Neural crest cell (in vitro differentiated cells): ENCODE measurements at places on chromosomes 6 and 20.

DNA sequence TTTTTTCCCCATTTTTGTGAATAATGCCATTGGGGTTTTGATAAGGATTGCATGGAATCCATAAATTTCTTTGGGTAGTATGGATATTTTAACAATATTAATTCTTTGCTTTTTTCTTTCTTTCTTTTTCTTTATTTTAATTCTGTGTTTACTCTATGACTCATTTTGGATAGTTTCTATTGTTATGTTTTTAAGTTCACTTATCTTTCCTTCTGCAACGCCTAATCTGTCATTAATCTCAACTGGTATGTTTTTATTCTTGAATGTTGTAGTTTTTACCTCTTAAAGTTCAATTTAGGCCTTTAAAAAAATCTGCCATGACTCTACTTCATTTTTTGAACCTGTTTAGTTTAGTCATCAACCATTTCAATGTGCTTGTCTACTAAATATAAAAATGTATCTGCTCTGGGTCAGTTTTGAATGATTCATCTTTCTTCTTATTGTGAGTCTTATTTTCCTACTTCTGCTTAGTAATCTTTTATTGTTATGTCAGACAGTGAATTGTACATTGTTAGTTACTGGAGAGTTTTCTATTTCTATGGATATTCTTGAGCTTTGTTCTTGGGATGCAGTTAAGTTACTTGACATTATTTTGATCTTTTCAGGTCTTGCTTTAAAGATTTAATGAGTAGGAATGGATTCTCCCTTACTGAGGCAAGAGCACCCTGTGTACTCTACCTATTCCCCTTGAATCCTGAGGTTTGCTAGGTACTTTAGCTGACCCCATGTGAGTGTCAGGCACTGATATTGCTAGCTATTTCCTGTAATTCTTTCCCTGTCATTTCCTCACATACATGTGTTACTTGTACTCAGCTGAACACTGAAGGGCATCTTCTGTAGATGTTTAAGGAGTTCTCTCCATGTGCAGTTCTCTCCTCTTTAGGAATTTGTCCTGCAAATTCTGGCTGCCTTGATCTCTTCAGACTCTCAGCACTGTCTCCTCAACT lies 104.2 kb downstream of the TFAP2B start:
- DNase-seq: no peak

DNA sequence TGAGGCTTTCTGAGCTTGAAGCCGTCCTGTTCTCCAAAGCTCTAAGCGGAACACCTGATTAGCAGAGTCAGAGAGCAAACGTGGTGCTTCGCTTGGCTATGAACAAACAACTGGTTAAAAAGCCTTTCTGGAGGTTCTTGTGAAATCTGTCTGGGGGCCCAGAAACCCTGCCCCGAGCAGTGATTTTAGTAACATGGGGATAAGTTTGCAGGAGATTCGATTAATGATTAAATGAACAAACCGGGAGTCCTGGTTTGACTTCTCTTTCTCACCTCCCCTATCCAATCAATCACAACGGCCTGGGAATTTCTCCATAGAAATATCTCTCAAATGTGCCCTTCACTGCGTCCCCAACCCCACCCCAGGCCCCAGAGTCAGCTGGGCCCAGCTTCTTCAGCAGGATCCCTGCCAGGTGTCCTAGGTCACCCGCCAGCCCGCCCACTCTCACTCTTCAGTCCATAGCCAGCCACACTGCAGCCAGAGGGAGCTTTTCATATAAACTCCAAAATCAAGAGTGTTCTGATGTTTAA lies 43.6 kb downstream of the ZDHHC14 start:
- no peak for DNase-seq

- DNase-seq: no peak
Observed at GRCh38 chr6:90168693-90169131, 127.9 kb downstream of the BACH2 start.

GRCh38 chr20:25987073-25987927 lies 290.6 kb upstream of the ZNF337 start:
- DNase-seq: no peak

DNA sequence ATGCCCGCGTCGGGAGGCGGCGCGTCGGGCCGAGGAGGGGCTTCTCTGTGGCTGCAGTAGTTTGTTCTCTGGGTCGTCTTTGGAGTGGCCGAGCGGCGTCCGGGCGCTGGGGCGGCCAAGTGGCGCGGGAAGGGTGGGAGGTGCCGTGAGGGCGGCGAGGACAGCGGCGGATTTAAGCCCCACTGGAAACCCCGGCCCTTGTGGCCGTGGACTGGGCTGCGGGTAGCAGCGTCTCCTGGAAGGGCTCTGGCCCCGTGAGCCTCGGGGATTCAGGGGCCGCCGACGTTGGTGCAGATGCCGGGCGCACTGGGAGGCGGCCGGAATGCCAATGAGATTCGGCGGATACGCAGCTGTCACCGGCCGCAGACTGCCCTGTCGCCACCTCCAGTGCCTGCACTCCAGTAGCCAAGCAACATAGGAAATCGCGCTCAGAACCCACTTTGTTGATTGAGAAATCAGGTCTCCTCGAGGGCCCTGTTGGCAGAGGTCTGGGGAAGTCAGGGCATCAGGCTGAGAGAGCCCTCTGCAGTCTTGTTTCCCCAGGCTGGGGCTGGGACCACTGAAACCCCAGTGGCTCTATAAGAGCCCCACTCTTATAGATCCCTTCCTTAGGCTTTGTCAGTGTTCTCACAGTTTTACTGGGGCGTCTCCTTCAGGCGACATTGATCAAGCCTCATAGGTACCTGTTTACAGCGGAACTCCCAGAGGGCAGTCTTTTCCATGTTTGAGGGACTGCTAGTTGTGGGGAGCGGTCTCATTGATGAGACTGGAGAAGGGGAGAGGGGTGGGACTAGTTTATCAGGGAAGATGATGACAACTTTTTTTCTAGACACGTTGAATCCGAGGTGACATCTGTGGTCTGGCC lies 642 bp downstream of the GZF1 start:
- DNase-seq: no peak

GRCh38 chr6:158033751-158034702 lies 52.4 kb downstream of the SYNJ2 start:
- DNase-seq: no peak

- DNase-seq: no peak
Observed at GRCh38 chr6:132247381-132248159, 153.7 kb downstream of the MOXD1 start.

DNA sequence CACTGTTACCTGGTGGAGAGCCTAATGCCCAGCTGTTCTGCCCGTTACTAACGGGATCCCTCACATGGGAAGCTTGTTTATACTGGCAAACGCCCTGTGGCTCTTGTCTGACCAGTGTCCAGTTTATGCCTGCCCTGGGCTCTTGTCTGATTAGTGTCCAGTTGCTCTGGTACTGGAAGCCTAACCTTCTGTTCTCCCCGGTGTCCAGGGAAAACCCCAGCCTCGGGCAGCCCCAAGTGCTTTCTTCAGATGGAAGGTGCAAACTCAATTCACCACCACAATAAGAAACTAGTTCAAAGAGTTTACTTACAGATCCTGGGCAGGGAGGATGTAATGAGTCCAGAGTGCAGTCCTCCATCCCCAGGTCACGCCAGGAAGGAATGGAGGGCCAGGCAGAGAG lies 148.4 kb downstream of the TBXT start:
- no peak for DNase-seq

GRCh38 chr6:33213166-33213988 lies 5.1 kb downstream of the RING1 start:
- DNase-seq: peak; percentile 35

DNA sequence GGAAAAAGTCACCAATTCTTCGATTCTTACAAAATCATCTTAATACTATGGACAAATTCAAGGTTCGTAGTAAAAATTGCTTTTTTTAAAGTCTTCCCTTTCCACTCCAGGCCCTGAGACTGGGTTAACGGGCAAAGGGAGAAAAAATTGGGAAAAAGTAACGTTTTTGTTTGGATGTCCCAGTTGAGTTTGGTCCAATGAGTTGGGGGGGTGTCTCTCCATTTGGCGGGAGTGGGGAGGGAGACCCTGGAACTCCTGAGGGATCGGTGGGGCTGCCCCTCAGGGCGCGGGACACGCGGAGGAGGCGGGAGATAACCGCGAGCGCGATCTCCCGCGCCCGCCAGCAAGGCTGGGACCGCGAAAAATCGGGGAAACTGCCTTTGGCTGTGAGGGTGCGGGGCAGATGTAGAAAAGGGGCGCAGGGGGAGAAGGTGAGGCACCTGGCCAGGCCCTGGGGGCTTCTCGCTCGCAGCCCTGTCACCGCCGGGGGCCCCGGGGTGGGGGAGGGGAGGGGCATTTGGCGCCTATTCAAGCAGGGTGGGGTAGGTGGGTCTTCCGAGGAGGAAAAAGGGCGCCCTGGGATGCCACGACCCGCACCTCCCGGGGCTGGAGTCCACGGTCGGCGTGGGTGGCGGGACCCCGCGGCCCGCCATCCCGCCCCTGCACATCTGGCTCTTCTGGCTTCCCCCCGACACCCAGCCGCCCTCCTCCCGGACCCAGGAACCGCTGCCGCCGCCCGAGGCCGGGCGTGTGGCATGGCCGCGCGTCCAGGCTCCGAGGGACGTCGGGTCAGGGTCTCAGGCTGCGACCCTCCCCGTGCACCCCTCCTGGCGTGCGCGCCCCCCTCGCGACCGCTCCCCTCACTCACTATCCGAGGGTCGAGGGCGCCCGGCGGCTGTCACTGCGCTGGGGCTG lies 595 bp downstream of the FBXO5 start:
- peak; percentile 13 for DNase-seq

DNA sequence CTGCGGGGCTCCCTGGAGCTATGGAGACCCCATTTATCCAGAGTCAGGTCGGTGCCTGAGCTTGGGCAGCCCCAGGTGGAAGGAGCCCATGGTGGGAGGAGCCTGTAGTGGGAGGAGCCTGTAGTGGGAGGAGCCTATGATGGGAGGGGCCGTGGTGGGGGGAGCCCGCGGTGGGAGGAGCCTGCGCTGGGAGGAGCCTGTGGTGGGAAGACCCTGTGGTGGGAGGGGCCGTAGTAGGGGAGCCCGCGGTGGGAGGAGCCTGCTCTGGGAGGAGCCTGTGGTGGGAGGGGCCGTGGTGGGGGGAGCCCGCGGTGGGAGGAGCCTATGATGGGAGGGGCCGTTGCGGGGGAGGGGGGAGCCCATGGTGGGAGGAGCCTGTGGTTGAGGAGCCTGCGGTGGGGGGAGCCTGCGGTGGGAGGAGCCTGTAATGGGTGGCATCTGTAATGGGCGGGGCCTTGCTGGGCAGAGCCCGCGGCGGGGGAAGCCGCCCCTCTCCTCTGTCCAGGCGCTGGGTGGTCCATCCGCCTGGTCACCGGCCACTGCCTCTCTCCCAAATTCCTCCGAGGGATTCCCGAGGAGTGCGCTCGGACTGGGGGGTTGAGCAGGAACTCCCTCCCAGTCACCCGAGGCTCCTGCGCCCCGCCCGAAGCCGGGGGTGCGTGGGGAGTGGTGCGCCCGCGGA lies 567 bp upstream of the FNDC11 start:
- peak; percentile 80 for DNase-seq

DNA sequence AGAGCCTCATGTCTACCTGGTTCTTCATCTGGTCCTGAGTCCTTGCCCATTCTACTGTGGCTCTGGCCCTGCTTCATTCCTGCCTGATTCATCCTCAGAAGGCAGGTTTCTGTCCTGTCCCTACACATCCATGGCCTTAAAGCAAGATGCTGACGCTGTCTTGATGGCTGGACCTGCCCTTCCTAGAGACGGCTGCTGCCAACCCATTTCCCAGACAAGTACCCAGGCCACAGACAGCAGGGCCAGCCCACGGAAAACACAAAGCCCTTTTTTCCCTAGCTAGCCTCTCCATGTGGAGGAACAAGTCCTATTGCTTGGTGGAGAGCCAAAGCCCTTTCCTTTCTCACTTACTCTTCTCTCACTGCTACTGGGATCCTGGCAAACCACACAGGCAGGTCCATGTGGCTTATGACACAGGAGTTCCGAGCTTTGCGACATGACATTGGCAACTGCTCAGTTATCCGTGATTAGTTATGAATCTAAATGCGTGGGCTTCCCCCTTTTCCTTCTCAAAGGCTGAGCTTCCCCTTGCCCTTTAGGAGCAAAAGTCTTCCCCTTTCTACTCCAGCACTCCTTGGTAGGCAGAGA lies 72.9 kb downstream of the SLC22A3 start:
- no peak for DNase-seq

DNA sequence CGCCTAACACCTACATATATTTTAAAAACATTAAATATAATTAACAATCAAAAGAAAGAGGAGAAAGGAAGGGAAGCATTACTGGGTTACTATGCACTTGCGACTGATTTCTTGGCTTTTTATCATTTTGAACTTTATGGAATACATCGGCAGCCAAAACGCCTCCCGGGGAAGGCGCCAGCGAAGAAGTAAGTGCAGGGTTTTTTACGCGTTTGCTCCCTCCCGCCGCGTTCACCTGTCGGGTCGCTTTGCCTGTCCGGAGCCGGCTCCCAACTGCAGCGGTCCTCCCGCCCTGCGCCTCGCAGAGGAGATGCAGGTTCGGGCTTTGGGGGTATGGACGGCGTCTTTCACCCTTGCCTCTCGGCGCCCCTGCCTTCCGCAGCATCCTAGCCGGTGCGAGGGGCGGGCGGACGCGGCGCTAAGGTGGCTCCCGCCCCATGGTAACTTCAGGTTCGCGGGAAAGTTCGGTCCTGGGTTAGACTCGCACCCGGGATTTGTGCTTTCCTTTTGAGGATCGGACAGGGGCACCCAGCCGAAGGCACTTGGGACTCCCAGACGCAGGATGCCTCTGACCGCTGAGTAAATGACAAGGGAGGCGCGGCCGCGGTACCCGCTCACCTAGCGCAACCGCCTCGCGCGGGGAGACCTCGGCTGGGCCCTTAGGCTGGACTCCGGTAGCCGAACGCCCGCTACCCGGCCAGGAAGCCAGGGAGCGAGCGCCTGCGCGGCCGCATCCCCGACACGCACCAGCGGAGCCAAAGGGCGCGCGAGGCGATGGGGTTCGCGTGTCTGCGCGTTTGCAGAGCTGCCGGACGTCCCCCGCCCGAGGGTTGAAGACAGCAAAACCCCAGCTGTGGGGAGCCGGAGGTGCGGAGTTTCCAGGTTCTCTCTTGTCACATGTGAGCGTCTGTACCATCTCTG lies 891 bp downstream of the RSPO3 start:
- DNase-seq: peak; percentile 18

DNA sequence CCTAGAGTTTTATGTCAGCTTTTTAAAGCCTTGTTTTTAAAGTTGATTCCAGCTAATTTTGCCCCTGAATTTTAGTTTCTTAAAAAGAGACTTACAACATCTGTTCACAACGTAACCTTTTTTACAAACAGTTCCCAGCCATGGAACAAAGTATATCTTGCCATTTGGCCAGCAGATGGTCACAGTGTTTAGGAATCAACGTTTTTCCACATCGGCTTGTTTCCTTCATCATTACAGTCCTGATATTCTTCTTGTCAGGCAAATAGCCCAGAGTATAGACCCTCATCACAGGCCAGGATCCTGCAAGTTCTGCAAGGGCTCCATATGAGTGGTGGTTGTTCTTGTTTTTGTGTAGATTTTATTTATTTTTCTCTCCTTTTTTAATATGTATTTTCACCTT lies 341.7 kb upstream of the HTR1E start:
- DNase-seq: no peak

DNA sequence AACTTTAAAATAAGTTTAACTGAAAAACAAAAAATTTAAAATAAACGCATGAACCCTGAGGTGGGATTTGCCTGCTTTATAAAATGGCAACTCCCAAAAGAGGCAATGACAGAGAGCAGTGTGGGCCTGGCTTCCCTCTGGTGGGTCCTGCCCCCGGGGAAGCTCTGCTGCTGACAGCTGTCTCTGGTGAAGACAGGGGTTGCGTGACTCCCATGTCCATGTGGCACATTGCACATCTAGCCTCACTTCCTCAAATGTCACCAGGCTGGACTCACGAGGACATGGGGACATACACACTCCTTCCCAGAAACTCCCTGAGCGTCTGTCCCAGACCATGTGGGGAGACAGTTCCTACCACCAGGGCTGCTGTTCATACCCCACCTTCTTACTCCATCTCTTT lies 66.2 kb downstream of the ABHD12 start:
- DNase-seq: no peak

GRCh38 chr6:109454496-109455436 lies 806 bp downstream of the MICAL1 start:
- peak; percentile 46 for DNase-seq
